ENCODE measurements at places on chromosomes 6 and 20.

DNA sequence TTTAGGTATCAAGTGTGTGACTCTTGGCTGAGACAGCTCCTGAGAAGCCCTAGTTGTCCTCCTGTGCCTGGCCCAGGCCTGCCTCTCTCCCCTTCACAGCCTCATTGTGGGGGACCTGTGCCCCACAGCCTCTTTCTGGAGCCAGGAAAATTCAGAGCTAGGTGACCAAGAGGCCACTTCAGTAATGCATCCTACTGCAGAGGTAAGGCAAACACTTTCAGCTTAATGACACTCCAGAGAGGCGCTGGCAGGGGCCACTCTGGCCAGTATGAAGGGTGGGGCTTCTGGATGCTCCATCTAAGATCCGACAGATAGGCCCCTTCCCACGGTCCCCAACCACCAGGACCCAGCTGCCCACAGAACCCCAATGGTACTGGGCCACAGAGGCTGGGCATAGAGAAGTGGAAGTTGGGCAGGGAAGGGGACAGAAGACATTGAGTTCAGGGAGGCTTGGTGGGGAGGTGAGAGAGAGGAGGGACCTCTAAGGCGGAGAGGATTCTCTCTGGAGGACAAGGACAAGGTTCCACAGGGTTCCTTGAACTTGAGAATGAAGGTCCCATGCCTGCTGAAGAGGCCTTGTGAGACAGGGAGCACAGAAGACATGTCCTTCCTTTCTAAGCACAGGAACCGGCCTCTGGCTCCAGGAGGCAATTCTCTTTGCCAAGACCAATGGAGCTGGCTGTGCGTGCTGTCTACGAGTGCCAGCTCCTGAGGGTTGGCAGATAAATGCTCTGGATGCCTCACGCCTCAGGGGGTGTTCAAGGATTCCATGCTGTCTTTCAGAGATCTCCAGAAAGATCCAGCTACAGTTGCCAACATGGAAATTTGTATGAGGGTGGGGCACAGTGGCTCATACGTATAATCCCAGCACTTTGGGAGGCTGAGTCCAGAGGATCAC is 46.4 kb upstream of the TGM2 start:
- DNase-seq = no peak

DNA sequence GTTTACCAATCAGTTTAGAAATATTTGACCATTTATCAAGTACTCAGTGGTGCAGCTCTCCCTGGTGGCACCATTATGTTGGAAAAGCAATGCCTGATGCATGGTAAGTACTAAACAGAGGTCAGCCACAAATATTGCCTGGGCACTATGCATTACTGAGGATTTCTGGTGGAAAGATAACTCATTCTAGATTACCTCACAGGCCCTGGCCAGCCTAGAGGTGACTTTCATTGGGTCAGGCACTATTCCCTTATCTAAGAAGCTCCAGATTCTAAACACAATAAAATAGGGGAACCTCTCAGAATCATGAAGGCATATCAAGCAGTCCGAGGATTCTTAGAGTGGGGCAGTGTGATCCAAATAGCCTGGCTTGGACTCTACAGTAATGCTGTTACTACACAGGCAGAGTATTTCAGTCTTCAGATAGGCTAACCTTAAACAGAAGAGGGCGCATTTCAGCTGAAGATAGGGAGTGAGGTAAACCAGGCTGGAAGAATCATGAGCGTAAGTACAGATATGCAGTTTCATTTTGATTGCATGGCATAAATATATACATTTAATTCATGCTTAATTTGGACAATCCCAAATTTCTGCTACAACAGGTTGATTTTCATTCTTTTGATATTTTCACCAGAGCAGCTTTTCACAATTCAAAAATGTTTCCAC is 12.1 kb downstream of the LGSN start:
- DNase-seq = peak; percentile 69

- DNase-seq = no peak
These were observed 26.3 kb downstream of the PRDM1 start for GRCh38 chr6:106112433-106112832.

GRCh38 chr6:1044040-1044836 is 267.7 kb upstream of the FOXQ1 start:
- no peak for DNase-seq

DNA sequence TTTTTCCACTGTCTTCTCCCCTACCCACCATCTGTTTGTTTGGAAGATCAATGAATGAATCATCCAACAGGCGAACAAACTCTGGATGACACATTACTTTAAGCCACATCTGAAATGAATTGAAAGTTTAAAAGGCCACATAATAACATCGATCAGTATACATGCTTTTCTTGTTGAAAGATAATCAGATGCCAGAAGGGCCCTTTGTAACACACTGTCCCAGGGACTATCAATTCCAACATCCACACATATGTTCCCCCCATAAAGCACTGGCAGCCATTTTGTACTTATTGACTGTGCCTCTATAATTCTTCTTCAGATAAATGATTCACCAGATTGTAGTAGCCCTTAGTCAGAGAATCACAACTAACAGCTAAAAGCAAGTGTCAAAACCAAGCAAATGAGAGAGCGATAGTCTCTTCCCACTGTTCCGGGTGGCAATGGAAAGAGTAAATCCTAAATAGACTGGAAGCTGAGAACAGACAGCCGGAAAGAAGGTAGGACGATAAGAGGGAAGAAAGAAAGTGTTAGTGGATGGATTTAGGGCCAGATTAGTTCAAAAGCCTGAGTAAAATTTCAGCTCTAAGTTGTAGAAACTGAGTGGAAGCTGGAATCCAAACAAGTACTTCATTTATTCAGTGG is 184.9 kb upstream of the TENT5A start:
- no peak for DNase-seq

DNA sequence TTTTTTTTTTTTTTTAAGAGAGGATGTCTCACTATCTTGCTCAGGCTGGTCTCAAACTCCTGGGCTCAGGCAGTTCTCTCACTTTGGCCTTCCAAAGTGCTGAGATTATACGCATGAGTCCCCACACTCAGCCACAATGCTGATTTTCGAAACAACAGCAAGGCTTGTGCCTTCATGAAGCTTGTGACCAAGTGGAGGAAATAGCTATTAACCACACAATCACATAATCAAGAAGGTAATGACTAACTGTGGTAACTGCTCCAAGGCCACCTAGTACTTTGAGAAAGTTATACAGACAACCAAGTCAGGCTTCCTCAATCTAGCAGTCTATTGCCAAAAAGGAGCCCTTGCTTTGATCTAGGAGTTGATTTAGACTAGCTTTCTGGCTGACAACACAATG is 46.3 kb downstream of the SOD2 start:
- DNase-seq = peak; percentile 57

GRCh38 chr20:36154700-36155628 is at the start of gene EPB41L1:
EPB41L1 (plus strand) TSS chr20:36154740; CDS start chr20:36173778, 19,038 bp downstream.
- peak; percentile 38 for DNase-seq

- DNase-seq = no peak
These were observed 1.3 kb downstream of the ARFGEF3 start for GRCh38 chr6:138162955-138163575.

DNA sequence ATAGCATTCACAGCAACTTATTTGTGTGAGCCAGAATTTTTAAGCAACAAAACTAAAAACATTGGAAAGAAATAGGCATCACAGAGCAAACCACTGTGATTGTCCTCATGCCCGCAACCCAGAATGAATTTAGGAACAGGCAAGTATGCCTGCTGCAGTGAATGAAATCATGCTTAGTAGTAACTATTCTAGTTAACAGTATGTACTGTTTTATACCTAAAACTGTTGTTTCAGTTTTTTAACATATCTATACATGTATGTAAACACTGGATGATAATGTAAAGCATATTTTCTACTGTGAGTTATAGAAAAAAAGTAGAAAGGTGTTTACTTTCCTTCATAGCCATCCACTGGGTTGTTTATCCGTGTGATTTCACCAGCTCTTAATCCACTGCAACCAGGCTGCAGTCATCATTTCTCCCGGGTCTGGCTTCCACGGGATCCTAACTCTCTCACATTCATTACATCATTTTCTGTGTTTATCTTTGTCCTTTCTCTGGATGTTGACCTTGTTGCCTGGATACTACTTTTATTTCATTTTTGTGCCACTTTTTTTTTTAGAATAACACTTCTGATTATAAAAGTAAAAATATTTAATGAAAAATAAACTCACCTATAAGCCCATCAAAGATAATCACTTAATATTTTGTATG is 3.6 kb upstream of the ARFGEF3 start:
- DNase-seq = peak; percentile 3

DNA sequence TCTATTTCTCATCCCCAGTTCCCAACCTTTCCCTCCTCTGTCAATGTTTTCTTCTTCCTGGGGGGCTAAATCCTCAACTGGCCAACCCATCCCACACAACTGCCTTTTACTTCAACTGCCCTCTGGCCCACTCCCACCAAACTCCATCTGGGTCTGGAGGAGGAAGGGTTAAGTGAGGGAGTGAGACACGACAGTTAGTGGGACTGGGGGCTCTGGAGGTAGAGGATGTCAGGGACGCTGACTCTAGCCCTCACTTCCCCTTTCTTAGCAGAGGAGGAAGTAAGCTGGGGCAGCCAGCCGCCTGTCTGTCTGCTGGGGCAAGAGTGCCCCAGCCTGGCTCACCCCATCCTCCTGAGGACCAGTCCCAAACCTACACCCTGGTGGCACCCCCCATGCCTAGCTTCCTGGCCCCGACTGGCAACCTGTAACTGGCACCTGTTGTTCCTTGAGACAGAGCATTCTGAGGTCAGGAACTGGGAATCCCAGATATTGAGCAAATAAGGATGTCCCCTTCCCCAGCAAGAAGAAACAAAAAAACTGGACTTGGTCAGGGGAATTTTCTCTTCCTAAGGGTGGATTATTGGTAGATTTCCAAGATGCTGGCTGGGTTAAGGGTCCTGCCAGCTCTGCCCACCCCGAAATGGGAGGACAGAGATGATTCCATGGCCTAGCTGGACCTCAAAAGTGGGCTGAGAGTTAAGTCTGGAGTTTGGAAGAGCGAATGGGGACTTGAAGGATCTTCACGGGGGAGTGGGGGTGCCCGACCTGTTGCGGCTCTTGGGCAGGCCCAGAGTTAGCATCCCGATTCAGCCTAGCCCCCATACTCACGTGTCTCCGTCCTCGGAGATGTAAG is 971 bp downstream of the NFKBIE start:
- peak; percentile 18 for DNase-seq

- DNase-seq = peak; percentile 6
These were observed 35.0 kb downstream of the BTBD9 start for GRCh38 chr6:38604700-38605099.

DNA sequence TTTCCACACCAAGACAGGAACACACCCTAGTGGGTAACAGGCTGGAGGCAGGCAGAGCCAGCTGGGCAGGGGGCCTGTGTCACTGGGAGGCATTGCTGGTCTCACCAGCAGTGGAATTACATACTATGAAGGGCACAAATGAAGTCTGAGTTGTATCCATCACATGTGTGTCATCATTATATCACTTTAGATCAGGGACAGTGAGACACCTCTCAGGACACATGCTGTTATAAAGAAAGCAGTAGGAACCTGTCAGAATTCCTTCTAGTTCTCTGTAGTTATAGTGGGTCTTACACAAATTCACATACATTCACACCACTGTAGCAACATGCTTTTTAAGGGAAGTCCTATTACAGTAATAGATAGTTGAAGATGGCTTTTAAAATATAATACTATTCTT is 63.5 kb upstream of the FYN start:
- no peak for DNase-seq

GRCh38 chr6:12709556-12710232 is 6.9 kb upstream of the PHACTR1 start:
- no peak for DNase-seq

DNA sequence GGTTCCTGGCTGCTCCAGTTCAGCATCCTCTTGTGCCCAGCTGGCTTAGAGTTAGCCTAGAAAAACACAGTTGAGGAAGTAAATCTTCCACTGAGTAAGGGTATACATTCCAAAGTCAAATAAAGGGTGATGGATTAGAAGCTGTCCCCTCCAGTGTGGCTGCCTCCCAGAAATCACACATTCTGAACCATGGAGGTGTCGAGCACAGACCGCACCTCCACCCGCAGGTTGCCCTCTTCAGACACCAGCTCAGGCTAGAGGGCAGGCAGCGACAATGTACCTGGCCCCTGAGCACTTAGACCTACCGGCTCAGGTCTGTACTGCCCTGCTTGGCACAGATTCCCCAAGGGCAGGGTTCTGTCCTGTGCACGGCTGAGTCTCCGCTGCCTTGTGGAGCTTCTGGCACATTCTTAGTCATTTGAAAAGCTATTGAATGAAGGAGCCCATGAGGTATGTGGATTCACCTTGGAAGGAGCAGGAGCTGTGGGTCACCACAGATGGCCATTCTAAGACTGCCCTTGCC is 118.1 kb downstream of the FAM120B start:
- no peak for DNase-seq

DNA sequence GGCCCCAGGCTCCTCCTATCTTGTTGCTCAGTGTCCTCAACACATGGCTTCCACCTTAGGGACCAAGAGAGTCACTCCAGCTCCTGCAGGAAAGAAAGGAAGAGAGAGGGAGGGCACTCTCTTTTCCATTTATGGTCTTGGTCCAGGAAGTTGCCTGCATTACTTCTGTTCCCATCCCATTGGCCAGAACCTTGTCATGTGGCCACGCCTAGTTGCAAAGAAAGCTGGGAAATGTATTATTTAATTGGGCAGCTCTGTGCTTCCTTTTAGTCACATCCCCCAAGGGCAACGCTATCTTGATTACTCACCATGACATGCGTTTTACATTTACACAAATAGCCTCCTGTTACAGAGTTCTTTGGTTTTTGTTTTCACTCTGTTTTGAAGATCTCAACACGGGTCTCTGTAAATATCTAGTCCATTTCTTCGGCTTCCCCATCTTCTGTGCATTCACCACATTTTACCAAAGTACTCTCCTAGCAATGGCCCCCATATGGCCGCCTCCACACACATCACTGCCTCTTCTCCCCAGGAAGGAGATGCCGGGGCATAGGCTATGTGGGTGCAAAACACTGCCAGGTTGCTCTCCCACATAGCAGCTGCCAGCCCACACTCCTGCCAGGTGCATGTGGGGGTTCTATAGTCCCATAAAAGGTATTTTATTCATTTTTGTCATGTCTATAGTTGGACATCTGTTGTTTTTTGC is 35.7 kb upstream of the ZMYND8 start:
- DNase-seq = peak; percentile 91

GRCh38 chr6:161010418-161010817 is 18.8 kb downstream of the MAP3K4 start:
- DNase-seq = peak; percentile 60

DNA sequence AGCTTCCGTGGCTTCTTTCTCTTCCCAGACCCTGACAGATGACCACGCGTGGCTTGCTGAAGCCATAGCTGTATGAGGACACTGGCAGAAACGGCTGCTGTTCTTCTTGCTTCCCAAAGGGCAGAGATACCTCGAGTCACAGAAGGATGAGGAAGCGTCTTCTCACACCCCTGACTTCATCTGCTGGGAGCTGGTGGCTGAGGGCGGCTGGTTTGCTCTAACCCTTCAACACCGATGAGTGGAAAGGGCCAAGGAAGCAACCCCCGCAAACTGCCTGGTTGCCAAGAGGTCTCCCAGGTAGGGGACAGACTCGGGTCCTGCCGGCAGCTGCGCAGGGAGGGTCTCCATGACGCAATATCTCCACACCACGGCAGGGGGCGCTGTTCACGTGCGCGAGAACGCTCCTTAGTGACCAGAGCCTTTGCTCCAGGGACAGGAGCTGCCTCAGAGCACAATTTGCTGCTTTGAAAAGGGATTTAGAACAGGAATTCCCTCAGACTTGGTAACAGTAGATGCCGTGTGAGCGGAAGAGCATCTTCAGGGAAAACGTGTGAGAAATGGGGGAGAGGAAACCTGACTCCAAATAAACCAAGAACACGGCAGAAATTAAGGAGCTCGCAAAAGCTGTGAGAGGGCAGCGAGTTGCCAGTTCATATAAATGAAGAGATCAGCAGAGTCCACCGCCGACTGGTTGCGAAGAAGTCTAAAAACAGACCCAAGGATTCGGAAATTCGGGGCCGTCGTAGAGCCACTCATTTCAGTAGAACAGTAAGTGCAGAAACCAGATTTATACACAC is 80.2 kb downstream of the ERMARD start:
- peak; percentile 73 for DNase-seq
